ENCODE measurements at places on chromosomes 5 and 9.
A peak's percentile ranks its signal among the peaks of the same experiment; 100 is the strongest.

GRCh38 chr5:151491062-151491461 is 43.7 kb downstream of the SLC36A1 start:
- DNase-seq: no peak

- no peak for DNase-seq
Measured at GRCh38 chr5:107670087-107670931, 428 bp downstream of the EFNA5 start.

DNA sequence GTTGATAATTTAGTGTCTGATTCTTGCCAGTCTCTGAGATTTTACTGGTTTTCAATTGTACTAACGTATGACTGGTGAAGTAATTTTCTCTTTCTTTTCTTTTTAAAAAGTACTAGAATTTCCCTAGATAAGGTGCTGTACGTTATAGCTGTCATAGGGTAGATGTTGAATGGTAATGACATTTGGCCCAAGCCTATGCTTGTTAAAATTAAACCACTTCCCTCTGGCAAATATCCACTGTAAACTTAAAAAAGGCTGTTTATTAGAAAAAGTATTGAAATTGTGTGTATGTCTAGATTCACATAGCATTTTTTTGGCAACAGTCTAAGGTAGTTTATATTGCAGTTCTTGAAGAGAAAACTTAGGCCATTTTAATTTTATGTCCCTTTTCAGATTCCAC is 97.6 kb downstream of the NNT start:
- no peak for DNase-seq

- no peak for DNase-seq
Measured at GRCh38 chr9:86350006-86350760, 4.0 kb downstream of the TUT7 start.

DNA sequence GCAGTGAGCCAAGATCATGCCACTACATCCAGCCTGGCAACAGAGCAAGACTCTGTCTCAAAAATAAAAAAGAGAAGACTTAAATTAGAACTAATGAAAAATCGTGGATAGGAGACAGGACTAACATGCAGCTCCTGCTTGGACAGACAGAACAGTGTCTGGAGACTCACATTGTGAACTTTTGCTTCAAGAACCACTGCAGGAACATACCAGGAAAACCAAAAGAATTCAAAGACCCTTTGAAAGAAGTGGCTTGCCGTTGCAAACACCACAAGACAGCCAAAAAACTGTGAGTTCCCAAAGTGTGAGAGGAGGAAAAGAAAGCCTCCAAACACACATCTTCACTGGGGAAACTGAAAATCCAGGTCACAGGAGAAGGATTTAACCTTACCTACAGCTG is 48.8 kb upstream of the SNAPC3 start:
- DNase-seq: no peak

DNA sequence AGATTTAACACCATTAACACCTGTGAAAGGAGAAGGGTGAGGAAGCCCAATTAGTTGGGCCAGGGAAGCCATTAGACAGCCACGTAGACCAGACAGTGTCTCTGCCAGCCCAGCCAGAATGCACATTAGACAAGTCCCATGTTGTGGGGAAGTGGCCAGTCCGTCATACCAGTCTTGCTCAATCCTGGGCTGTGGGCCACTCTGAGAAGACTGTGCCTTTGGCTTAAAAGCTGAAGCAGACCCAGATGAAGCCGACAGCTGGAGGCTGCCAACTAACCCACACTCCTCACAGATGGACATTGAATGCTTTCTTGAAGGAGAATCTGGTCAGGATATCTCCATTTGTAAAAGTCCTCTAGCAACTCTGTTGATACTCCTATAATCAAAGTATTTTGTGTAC is 128.5 kb downstream of the CHSY3 start:
- DNase-seq: no peak

DNA sequence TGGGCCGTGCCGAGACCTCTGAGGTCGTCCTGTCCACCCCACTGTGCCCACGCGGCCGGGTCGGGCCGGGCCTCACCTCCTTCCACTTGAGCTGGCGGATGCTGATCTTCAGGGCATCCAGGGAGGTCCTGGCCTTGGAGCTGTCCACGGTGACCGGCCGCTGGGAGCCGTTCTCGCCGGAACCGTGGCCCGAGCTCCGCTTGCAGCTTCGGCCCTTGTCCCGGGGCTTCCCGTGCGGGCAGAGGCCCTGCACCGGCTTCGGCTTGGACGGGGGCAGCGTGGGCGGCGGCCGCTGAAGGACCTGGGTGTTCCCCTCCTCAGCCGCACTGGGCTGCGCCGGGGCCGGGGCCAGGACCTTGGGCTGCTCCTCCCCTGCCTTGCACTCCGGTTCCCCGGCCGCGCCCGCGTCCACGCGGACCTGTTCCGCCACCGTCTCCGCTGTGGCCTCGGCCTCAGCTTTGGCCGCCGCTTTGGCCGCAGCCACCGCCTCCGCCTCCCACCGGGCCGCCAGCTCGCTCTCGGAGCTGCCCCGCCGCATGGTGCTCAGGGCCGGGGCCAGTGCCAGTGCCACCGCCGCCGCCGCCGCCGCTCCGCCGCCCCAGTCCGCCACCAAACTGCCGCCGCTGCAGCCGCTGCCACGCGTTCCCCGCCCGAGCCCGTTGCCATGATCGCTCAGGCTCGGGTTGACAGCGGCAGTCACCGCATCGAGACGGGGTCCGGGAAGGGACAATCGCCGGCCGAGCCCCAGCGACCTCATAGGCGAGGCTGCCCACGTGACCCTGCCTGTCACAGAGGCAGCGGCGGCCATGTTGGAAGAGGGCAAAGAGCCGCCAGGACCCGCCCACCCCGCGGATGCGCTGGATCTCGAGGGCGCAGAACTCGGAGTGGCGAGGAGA is at the start of gene TTLL11:
Gene TTLL11 (minus strand): TSS at position 698 of the 896 bp plus-strand sequence. CDS start 160 bp downstream, at position 538.
- DNase-seq: peak; percentile 94

DNA sequence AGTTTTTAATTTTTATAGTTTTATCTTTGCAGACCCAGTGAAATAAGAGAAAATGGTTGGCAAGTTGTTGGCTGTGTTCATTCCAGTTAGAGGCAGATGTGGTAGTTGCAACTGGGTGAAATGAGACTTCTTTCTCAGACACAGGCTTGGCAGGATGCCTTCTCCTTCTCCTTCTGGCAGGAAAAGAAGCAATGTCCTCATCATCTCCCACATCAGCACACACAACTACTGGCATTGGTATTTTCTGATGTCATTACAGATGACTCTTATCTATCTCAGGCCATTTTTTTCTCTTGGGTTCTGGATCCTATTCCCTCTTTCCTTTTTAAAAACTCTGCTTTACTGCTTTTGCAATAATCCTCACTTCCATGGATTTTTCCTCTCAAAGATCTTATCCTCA is 103.3 kb upstream of the EDIL3 start:
- no peak for DNase-seq

DNA sequence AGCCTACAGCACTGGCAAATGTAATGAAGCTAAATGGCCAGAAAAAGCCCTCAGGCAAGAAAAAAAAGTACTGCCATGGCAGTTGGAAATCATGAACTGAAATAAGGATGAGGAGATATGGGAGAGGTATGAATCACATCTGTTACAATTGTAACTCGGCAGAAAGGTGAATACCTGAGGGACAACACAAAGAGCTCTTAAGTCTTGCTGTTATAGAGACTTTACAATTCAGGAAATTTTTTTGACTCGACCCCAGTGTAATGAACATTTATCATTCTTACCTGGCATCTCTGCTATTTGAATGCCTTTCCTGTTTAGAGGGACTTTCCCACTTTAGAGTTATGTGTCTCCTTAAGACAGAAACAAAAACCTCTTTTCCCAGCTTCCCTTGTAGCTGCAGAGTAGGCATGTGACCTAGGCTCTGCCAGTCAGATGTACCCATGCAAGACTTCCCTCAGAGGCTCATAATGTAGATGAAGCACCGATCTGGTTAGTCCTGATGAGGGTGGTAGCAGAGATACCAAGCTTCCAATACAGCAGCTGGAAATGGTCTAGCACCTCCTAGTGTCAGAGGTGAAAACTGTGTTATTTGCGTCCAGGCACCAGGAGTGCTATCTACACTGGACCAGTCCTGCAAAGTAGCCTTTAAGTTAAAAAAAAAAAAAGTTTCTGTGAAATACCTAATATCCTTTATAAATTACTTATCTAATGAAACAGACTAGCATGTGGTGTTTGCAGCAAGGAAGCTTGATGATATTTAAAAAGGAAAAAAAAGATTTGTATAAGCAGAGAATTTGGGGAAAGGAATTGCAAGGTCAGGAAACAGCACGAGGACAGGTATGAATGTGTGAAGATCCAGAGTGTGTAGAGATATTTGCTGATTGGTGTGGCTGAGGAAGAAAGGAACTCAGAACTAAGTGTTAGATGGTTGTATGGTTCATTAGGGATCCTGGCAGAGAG is 146.9 kb upstream of the SLC1A3 start:
- no peak for DNase-seq

- no peak for DNase-seq
Measured at GRCh38 chr5:75049456-75050351, 2.7 kb downstream of the GCNT4 start.

DNA sequence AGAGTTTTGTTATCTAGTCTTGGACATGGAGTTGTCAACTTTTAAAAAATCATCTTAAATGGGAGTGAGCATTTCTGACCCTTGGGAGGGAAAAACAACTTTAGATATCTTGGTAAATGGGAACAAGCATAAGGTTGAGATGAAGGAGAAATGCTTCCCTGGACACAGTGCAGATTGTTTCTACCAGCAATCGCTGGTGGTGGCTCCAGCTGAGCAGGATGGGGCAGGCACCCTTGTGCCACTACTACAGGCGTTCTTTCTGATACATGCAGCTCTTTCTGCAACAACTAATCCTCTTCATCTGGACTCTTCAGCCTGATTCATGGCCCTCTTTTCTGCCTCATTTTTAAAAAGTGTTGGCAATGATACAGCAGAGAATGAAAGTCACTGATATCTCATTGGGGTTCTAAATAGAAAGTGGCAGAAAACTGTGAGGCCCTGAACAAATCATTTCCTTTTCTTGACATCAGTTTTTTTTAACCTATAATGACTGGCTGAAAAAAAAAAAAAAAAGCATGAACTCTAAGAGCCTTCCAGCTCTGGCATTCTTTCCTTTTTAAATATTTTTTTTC is 409.4 kb upstream of the PTGER4 start:
- DNase-seq: no peak

- no peak for DNase-seq
Measured at GRCh38 chr9:87836951-87837705, 45.5 kb upstream of the SPATA31E1 start.

GRCh38 chr9:4138781-4139180 is 161.1 kb downstream of the GLIS3 start:
- DNase-seq: no peak

DNA sequence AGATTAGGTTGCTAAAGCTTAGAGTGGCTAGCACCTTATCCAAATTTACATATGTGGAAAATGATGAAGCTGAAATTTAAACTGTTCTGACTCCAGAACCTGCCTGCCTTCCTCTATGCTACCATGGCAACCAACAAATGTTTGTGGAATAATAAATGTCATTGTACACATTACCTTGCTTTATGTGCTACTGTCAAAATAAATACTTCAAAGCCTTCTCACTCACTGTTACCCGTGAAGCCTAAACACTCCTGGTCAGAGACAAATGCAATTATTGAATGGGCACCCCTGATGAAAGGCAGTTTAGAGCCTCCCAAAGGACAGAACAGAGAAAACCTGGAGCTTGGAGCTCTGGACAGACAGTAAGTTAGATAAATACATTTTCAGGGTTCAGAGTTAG is 158.6 kb downstream of the FAM114A2 start:
- no peak for DNase-seq

GRCh38 chr5:38443390-38443789 is 113.1 kb downstream of the LIFR start:
- no peak for DNase-seq

DNA sequence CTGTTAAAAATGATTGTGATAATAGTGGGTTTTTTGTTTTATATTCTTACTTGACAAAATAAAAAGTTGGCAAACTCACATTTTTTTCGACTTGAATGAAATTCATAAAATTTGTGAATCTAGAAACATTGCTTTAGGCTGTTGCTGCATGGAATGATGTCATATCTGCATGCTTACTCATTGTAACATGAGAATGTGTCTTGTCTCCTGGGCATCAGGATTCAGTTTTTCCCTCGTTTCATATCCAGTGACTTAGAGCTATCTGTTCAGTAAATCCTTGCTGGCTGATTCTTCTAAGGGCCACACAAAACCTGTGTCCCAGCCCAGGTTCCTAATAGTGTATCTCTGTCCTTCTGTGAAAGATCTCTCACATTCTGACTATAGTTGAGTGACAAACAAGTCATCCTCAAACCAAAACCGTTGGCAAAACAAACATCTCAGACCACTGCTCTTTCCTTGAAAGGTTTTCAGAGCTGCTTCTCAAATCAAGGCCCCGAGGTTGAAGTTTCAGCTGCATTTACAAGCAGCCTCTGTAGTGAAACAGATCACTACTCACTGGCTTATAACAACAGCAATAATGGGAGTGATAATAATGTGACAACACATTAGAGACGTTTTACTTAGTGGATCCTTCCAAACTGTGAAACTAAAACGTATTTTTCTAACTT is 95.0 kb downstream of the NPR3 start:
- DNase-seq: no peak

- peak; percentile 53 for DNase-seq
Measured at GRCh38 chr9:1875921-1876448, 139.2 kb upstream of the SMARCA2 start.

GRCh38 chr5:96440185-96440538 is 7.1 kb upstream of the PCSK1 start:
- DNase-seq: no peak

- DNase-seq: no peak
Measured at GRCh38 chr5:35488791-35489190, 128.9 kb upstream of the SPEF2 start.

DNA sequence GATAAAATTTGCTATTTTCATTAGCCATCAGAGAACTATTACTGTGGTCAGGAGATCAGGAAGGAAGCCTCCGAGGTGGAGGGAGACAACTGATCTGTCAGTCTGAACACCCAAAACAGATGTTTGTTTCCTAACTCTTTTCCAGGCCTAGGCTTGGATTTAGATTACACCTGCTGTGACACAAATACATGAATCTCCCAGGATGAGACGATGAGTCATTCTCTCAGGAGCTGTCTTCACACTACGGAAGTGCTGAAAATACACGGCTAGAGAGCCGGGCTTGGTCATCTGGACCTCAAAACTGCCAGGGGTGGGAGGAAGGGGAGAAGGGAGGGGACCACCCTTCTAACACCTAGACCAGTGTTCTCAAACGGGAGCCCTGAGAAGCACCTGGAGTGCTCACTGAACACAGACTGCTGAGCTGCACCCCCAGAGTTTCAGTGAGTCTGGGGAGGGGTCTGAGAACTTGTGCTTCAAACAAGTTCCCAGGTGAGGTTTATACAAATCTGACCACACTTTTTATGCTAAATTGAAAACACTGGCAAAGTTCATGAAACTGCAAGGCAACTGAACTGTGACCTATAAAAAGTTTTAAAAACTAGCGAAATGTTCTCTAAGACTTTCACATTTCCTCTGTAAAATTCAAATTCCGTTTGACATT is 80.3 kb upstream of the EQTN start:
- no peak for DNase-seq

- DNase-seq: no peak
Measured at GRCh38 chr9:97596906-97597305, 36.3 kb downstream of the TSTD2 start.
